ENCODE measurements at places on chromosomes 7 and 10.

DNA sequence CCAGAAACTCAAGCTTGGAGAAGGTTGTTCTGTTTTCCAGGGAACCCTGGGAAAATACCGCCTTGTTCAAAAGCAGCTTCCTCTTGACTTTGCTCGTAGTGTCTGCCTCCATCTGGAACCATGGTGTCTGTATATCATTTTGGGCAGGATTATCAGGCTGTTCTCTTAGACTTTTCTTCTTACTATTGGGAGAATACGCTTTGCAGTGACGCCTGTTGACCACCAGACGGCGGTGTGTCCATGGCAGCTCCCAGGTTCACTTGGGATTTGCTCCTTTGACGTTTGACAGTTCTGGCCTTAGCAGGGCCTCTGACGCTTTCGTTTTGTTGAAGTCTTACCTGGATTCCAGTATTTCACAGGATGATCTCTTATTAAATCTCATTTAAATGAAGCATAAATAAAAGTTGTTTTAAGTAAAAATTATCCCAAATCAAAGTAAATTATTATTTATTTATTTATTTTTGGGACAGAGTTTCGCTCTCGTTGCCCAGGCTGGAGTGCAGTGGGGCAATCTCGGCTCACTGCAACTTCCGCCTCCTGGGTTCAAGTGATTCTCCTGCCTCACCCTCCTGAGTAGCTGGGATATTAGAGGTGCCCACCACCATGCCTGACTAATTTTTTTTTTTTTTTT lies 41.8 kb upstream of the GJD4 start:
- peak; percentile 55 for DNase-seq

GRCh38 chr10:85961073-85961472 lies 405.5 kb downstream of the GRID1 start:
- DNase-seq: no peak

DNA sequence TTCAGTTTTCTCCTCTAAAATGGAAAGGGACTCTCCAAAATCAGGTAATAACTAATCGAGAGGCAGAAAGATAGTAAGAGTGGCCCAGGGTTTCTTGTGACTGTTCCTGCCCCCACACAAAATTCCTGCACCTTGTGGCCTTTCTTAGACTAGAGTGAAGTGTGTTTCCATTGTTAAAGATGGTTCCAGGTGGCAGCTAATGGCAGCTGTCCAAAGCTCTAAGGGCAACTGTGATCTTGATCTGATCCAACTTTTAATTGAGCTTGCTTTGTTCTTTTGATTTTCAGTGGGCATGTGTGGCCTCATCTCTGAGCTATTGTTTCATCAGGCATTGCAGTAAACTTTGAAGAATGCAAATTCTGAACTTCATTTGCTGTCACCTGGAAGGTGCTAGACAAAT lies 19.4 kb downstream of the ACSL5 start:
- DNase-seq: no peak

GRCh38 chr10:17698696-17699095 lies 53.3 kb upstream of the TMEM236 start:
- DNase-seq: no peak

DNA sequence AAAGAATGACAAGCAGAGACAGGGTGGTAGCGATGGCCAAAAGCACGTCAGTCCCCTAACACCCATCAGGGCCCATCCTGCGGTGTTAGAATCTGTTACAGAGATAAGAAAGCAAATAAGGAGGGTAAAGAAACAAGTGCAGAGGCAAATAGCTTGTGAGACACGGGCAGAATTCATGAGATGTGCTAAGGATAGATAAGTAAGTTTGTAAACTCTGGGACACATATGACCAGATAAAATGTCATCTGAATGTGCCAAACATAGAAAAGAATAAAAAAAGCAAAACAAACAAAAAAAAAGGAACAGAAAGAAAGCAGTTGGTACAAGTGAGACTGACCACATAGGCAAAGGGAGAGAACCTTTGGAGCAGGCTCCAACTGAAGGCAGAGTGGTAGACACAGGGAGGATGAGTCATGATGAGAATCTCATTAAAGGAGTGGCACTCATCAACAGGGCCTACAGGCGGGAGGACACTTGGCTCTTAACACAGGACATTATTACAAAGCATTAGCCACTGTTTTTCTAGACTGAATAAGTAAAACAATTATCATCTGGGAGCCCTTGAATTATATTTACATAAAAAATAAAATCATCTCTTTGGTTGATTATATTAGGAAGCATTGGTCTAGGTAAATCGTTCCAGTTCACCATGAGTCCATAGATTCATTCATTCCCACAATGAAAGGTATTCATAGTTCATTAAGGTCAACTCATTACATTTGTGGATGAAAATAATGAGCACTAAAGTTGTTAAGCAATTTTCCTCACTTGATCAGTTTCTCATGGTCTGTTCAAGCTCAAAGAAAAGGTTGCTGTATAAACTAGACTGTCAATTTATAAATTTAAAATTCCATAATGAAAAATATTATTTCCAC lies 21.5 kb upstream of the EPHB6 start:
- DNase-seq: no peak

DNA sequence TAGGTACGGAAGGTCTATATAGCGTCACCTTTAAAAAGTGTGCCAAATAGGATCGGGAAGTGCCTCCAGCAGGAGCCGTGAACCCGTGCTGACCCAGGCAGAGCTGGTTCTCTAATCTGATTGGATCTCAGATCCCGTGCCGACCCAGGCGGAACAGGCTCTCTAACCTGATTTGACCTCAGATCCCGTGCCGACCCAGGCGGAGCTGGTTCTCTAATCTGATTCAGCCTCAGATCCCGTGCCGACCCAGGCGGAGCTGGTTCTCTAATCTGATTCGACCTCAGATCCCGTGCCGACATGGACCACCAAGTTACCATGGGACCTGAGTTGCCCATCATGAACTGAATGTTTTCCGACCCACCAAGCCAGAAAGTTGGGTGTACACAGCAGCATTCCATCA lies 463.9 kb downstream of the PTPRN2 start:
- no peak for DNase-seq

DNA sequence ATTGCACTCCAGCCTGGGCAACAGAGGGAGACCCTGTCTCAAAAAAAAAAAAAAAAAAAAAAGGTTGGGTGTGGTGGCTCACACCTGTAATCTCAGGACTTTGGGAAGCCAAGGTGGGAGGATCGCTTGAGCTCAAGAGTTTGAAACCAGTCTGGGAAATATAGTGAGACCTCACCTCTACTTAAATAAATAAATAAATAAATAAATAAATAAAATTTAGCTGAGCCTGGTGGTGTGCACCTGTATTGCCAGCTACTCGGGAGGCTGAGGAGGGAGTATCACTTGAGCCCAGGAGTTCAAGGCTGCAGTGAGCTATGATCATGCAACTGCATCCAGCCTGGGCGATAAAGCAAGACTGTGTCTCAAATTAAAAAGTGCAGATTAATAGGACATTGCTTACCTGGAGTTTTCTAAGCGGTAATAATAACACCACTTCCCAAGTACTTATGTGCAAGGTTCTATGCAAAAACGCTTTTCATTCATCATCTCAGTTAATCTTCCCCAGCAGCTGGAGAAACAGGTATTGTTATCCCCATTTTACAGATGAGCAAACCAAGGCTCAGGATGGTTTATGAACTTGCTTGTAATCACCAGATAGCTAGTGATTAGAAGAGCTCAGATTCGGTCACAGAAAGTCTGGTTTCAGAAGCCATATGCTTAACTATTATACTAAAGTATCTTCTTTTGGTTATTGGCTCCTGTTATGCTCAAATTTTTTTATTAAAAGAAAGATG lies 196.5 kb upstream of the MKLN1 start:
- no peak for DNase-seq

DNA sequence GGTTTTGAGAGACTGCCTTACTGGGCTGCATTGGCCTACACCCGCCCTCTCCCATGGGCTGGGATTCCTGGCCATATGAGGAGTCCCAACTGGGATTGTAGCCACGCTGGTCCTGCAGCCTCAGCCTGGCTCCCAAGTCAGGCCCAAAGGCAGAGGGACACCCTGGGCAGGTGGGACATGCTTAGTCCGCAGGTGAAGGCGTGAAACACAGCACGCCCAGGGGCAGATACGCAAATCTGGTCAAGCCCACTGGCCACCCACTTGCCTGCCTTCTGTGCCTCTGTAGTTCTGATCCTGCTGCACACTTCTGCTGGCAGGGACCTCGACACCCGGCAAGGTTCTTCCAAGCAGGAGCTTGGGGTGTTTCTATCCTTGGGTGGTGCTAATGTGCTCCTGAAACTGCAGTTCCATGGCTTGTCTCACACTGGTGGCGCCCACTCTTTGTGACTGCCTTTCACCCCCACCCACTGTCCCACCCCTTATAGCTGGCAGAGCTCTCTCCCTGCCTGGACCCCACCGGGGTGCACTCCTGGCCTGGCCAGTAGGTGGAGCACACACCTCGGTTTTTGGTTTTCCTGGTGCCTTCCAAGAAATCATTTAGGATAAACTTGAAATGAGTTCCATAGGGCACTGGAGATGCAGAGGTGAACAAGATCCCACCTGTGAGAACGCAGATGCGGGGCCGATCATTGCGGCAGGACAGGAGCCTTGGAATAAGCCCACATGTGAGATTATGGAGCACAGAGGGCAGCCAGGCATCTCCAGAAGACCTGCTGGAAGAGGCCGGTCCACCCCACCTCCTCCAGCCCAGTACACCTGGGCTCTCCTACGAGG lies 47.9 kb downstream of the MKI67 start:
- DNase-seq: peak; percentile 63

DNA sequence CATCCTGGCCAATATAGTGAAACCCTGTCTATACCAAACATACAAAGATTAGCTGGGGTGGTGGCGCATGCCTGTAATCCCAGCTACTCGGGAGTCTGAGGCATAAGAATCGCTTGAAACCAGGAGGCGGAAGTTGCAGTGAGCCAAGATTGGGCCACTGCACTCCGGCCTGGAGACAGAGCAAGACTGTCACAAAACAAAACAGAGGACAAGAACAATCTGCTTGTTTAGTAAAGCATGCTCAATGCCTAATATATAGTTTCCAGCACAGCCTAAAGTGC lies 1.8 kb upstream of the SEC24C start:
- DNase-seq: no peak

DNA sequence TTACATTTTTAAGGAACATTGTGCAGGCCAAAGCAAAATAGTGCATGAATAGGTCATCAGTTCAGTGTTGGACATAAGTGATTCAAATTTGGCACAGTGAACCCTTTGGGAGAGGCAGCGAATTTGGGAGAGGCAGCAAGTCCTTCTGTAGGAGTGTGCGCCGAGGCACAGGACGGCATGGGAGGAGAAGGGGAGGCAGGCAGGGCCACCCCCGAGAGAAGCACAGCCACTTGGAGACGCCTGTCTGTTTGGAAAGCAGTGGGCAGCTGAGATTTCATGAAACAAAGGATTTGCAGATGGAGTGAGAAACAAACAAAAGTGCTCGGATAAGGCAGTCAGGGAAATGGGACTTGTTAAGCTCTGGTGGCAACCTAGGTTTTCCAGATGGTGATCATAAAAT lies 30.6 kb downstream of the VIPR2 start:
- DNase-seq: no peak

DNA sequence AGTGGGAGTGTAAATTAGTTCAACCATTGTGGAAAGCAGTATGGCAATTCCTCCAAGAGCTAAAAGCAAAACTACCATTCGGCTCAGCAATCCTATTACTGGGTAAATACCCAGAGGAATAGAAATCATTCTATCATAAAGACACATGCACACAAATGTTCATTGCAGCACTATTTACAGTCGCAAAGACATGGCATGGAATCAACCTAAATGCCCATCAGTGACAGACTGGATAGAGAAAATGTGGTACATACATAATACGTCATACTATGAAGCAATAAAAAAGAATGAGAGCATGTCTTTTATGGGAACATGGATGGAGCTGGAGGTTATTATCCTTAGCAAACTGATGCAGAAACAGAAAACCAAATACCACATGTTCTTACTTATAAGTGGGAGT lies 876.5 kb upstream of the LRRTM3 start:
- DNase-seq: no peak

GRCh38 chr7:140079121-140079536 lies 16.4 kb upstream of the PARP12 start:
- DNase-seq: no peak

GRCh38 chr10:112176543-112176942 lies 7.0 kb downstream of the GPAM start:
- no peak for DNase-seq

DNA sequence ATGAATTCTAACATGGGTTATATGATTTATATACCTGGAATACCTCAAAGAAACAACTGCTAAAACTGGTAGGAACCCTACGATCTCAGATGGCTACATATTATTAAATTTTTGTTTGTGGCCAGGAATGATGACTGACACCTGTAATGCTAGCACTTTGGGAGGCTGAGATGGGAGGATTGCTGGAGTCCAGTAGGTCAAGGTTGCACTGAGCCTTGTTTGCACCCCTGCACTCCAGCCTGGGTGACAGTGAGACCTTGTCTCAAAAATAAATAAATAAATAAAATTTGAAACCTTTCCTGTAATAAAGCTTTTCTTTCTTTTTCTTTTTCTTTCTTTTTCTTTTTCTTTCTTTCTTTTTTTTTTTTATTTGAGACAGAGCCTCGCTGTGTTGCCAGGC lies 61.2 kb downstream of the MPLKIP start:
- DNase-seq: no peak

DNA sequence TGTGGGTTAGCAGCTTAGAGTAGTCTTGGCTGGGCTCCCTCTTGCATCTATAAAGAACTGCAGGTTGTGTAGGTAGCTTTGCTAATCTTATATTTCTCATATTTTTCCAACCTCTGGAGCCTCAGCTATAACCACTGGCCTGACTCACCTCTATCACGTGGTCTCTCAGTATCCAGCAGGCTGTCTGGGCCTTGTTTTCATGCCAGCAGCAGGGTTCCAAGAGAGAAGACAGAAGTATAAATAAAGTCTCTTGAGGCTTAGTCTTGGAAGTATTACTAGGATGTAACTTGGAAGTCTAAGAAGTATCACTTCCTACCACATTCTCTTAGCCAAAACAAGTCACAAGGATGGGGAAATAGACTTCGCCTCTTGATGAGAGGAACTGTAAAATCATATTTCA lies 73.3 kb downstream of the WIPF3 start:
- no peak for DNase-seq

DNA sequence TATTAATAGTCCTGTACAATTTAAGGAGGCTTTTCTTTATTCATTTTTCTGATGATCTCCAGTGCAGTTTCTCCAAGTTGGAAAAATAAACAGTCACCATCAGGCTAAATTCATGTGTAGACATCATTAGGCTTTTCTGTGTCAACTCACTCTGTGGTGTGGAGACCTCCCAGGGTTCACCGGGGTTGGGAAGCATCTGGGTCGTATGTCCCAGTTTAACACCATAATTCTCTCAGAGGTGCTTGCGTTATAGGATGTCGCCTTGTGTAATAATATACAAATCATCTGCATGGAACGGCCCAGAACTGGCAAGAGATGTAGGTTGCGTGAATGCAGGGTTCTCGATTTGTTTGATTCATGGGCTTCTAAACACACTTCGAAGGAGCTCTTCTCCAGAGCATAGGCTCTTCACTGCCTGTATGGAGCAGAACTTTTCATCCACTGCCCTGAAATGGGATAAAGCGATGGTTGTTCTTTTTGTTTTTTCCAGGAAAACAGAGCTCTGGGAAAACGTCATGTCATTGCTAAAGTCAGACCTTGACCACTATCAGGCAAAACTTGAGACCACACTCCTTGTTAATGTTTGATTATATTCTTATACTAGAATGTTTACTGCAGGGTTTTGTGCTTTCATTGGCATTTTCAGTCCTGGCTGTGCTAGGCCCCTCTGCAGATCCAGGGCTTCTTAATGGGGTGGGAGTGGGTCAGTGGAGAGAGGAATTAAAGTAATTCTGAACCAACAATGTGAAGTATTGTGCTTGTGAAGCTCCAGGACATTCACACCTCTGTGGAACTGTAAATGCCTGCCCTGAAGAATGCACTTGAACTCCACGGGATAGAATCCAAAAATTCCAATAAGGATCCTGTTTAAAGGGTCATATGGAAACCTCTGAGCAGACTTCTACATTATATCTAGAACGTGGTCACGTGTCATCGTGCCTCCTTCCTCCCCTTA lies 172.8 kb downstream of the TRIL start:
- no peak for DNase-seq

All from DND-41 (cell line).